Heart left ventricle (tissue), 16 donors: ENCODE measurements at places on chromosomes 2 and 18. TPM values are rescaled to one million over a fixed set of nuclear protein-coding genes. Genes with fewer than 3 reads are reported as not detected.
A peak's percentile ranks its signal among the peaks of the same experiment; 100 is the strongest.

DNA sequence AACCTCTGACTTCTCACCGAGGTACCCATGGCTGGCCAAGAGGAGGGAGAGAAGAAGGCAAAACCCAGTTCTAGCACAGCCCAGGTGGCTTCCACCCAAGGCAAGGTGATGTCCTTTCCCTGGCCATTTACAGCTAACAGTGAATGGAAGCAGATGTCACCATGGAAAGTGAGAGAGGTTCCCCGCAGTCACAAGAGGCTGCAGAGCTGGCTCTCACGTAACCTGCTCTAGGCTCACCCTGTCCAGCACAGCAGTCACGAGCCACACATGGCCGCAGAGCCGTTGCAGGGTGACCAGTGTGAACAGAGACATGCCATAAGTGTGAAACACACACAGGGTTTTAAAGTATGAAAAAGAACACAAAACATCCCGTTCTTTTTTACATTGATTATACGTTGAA, 169.4 kb downstream of the TNS1 start:
- no peaks in the 10 kb centered on the region for H3K27me3 ChIP-seq
- no peak for DNase-seq
- H3K4me1 ChIP-seq, result peaks cover 98% of the 10 kb centered on the region
- peaks cover 77% of the 10 kb centered on the region for H3K36me3 ChIP-seq

DNA sequence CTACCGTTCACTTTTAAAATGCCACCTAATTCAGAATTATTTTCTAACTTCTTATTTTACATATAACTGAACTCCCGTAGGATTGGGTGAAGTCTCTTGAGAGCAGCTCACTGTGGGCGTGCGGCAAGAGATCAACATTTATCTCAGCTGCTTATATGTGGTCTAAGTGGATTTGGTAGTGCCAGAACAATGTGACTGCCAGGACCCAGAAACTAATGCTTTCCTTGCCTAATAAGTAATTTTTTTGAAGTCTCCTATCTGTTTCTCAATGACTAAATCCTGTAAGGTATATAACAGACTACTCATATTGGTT, 11.2 kb upstream of the NFE2L2 start:
- no peak for DNase-seq
- H3K4me3 ChIP-seq, result no peak overlapping the region
- peak overlapping the region; percentile 28 for H3K27ac ChIP-seq
- no peaks in the 10 kb centered on the region for H3K36me3 ChIP-seq

The ABCG8 gene
- total RNA-seq, result not detected

The GCG gene
- not detected for total RNA-seq
